Chondrocyte (in vitro differentiated cells): ENCODE measurements at places on chromosomes 3 and 15. TPM values are rescaled to one million over a fixed set of nuclear protein-coding genes. Genes with fewer than 3 reads are reported as not detected.

The GP5 gene
- total RNA-seq = 0.28 TPM in 1 of 3 replicates, not detected in the others

The CCR3 gene
- total RNA-seq = not detected in 3 replicates

- H3K27ac ChIP-seq = no peak overlapping the region
- no peaks in the 10 kb centered on the region for H3K36me3 ChIP-seq
- no peak overlapping the region for H3K4me3 ChIP-seq
- no peaks in the 10 kb centered on the region for H3K27me3 ChIP-seq
- peaks cover 7% of the 10 kb centered on the region for H3K4me1 ChIP-seq
Measured at GRCh38 chr3:81277853-81278252, 483.6 kb downstream of the GBE1 start.

The AADACL2 gene
- not detected in 3 replicates for total RNA-seq

DNA sequence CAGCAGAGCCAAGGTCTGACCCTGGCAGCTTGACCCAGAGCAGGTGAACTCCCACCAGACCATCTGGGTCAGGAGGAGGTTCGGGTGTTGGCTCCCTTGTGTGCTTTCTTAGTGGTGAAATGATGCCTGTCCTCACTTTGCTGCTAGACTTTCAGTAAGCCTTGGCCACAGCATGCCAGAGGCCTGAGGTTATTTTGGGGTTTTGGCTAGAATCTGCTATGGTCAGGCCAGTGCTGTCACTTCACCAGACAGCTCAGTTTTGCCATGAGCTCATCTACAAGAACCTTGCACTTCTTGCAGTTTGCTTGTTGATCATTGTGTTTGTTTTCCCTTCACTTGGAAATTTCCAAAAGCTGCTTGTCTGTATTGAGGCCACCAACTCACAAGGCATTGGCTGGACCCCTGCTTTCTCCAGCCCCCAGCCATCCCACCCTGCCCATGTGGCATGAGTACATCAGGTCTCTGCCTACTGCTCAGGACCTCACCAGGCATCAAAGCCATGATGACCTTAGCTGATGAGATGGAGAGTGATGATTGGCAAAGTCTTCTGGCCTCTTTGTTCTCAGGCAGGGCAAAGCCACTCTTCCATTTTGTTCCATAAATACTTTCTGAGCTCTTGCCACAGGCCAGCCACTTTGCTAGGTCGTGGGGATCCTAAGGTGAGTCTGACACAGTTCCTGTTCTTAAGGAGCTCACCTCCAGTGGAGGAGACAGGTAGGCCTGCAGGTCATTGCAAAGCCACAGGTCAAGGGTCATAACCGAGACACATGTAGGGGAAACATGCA lies 122.6 kb downstream of the ARNT2 start:
- peaks cover 66% of the 10 kb centered on the region for H3K4me1 ChIP-seq
- no peaks in the 10 kb centered on the region for H3K27me3 ChIP-seq

- peaks cover 2% of the 10 kb centered on the region for H3K36me3 ChIP-seq
- no peak for DNase-seq
- H3K4me1 ChIP-seq = peaks cover 87% of the 10 kb centered on the region
- no peaks in the 10 kb centered on the region for H3K27me3 ChIP-seq
- no peak overlapping the region for H3K4me3 ChIP-seq
Measured at GRCh38 chr15:32857732-32858131, 139.9 kb downstream of the GREM1 start.

DNA sequence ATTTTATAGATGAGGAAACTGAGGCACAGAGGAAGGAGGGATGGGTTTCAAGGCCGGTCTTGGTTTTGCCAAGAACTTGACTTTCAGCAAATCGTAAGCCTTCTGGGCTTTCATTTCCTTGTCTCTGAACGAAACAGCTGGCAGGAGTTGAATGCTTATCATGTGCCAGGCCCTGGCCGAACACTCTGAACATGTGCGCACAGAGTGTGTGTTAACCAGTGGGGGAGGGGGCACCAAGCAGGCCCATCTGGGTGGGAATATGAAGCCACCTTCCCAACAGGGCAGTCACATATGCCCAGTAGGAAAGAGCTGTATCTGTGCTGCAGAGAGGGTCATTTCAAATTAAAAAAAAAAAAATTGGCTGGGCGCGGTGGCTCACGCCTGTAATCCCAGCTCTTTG lies 29.3 kb downstream of the ZNF710 start:
- H3K4me3 ChIP-seq = no peak overlapping the region
- H3K27ac ChIP-seq = no peak overlapping the region
- no peaks in the 10 kb centered on the region for H3K36me3 ChIP-seq
- no peaks in the 10 kb centered on the region for H3K27me3 ChIP-seq
- H3K4me1 ChIP-seq = peaks cover 30% of the 10 kb centered on the region
- DNase-seq = peak; percentile 35

GRCh38 chr15:74336061-74337005 lies 31.1 kb downstream of the CYP11A1 start:
- peaks cover 2% of the 10 kb centered on the region for H3K36me3 ChIP-seq
- H3K4me1 ChIP-seq = peaks cover 3% of the 10 kb centered on the region
- no peak overlapping the region for H3K27ac ChIP-seq
- H3K27me3 ChIP-seq = peaks cover 2% of the 10 kb centered on the region
- DNase-seq = peak; percentile 67

The TPRA1 gene
- 32.5 to 40.3 TPM (median 37.2 TPM) in 3 replicates for total RNA-seq

- no peaks in the 10 kb centered on the region for H3K36me3 ChIP-seq
- peak overlapping the region; percentile 89 for H3K27ac ChIP-seq
- peak overlapping the region; percentile 19 for H3K4me3 ChIP-seq
- H3K4me1 ChIP-seq = peaks cover 64% of the 10 kb centered on the region
Measured at GRCh38 chr3:157081626-157082210, 78.2 kb downstream of the CCNL1 start.

DNA sequence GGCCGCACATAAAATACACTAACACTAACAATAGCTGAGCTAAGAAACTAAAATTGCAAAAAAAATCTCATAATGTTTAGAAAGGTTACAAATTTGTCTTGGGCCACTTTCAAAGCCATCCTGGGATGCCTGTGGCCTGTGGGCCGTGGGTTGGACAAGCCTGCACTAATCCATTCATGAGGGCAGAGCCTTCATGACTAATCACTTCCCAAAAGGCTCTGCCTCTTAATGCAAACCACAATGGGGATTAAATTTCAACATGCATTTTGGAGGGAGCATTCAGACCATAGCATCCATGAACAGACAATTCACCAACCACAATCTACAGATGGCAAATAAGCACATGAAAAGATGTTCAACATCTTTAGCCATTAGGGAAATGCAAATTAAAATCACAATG lies 128.2 kb downstream of the SUCLG2 start:
- no peak for DNase-seq
- H3K36me3 ChIP-seq = peaks cover 1% of the 10 kb centered on the region
- H3K27ac ChIP-seq = no peak overlapping the region
- H3K4me1 ChIP-seq = peaks cover 25% of the 10 kb centered on the region
- no peak overlapping the region for H3K4me3 ChIP-seq
- no peaks in the 10 kb centered on the region for H3K27me3 ChIP-seq

The INO80 gene
- total RNA-seq = 16.3 to 19.8 TPM (median 16.6 TPM) in 3 replicates

DNA sequence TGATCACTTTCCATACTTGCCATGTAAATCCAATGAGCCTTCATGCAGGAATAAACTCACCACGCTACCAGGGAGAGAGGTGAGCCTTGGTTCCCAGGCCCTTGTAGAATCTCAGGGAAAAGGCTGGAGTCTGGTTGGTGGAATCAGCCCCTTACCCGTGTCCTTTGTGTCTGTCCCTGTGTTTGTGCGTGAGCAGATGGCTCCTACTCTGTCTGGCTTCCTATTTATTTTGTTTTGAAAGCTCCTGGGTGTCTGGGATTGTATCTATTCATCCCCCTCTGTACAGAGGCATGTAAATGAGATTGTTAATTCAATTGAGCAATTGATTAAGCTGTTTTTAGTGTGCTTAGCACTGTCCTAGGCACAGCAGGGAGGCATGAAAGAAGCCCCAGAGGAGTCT lies 278.1 kb downstream of the THSD4 start:
- H3K36me3 ChIP-seq = peaks cover 4% of the 10 kb centered on the region
- no peak overlapping the region for H3K27ac ChIP-seq
- no peaks in the 10 kb centered on the region for H3K4me1 ChIP-seq
- no peak overlapping the region for H3K4me3 ChIP-seq

- H3K36me3 ChIP-seq = no peaks in the 10 kb centered on the region
- no peaks in the 10 kb centered on the region for H3K27me3 ChIP-seq
- H3K27ac ChIP-seq = no peak overlapping the region
- peak; percentile 95 for DNase-seq
- H3K4me1 ChIP-seq = no peaks in the 10 kb centered on the region
- H3K4me3 ChIP-seq = no peak overlapping the region
Measured at GRCh38 chr15:20659265-20659664, 117.7 kb upstream of the GOLGA6L6 start.

The PLSCR5 gene
- total RNA-seq = not detected in 3 replicates

GRCh38 chr3:45870099-45870498 lies 16.2 kb upstream of the CCR9 start:
- no peaks in the 10 kb centered on the region for H3K4me1 ChIP-seq
- H3K4me3 ChIP-seq = no peak overlapping the region
- no peaks in the 10 kb centered on the region for H3K36me3 ChIP-seq
- H3K27me3 ChIP-seq = peaks cover 46% of the 10 kb centered on the region
- DNase-seq = no peak
- no peak overlapping the region for H3K27ac ChIP-seq

DNA sequence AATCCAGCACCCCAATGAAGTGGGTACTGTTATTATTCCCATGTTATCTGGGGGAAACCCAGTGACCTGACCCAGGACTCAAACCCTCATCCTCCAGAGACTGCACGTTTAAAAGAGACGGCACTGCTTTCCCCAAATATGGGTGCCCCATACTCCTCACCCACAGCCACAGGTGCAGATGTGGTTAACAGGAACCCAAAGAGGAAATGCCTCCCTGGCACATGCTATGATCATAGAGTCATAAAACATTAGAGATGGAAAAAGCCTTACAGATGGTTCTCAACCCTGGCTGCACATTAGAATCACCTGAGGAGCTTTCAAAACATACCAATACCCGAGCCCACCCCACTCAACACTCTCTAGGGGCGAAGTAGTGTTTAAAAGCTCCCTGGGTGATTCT lies 111.5 kb downstream of the SEMA5B start:
- H3K27ac ChIP-seq = no peak overlapping the region
- H3K4me1 ChIP-seq = no peaks in the 10 kb centered on the region
- H3K27me3 ChIP-seq = peaks cover 11% of the 10 kb centered on the region

DNA sequence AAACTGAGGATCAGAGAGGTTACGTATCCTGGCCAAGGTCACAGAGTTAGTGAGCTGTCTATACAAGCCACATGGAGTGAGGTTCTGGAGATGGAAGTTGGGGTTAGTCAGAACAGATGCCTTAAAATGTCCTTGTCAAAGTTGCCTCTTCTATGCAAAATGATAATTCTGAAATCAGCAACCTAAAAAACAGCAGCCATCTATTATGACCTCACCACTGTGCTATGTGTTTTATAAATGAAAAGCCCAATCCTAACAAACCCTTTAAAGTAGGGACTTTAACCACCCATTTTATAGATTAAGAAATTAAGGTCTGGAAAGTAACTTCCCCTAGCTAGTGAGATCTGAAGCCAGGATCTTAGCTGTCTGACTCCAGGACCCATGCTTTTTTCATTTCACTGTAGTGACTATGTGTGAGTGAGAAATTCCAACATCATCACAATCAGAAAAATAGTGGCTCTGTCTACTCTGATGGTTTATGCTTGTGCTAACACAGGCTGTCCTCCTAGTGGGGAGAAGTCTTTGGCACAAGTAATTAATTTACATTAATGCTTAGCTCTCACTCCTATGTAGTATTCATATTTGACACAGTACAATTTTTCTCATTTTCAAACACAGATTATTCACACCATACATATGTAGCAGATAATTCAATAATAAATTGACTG lies 143.6 kb downstream of the ANO10 start:
- no peaks in the 10 kb centered on the region for H3K27me3 ChIP-seq
- no peak overlapping the region for H3K4me3 ChIP-seq
- no peak overlapping the region for H3K27ac ChIP-seq
- peaks cover 5% of the 10 kb centered on the region for H3K36me3 ChIP-seq
- no peak for DNase-seq
- no peaks in the 10 kb centered on the region for H3K4me1 ChIP-seq

- no peaks in the 10 kb centered on the region for H3K36me3 ChIP-seq
- no peak overlapping the region for H3K4me3 ChIP-seq
- H3K27me3 ChIP-seq = no peaks in the 10 kb centered on the region
- no peak for DNase-seq
- H3K4me1 ChIP-seq = peaks cover 24% of the 10 kb centered on the region
Measured at GRCh38 chr15:85019815-85020590, 38.3 kb downstream of the PDE8A start.

The DAPK2 gene
- total RNA-seq = 1.2 to 1.6 TPM (median 1.3 TPM) in 3 replicates

DNA sequence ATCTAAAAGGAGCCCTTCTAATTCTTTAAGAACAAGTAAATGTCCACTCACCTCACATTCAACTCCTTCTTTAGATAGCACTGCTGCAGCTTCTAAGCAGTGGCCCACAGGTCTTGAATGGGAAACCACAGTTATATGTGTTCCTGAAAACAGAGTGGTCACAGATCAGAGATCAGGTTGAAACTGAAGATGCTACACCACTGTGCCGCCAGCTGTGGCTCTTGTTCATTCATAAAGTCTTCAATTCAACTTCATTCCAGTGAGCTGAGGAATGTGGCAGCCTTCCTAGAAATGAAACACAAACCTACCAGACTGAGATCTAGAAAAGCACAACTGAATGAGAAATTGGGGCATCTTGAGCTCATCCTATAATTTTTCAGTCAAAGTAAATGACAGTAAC lies 4.0 kb downstream of the PDHB start:
- H3K36me3 ChIP-seq = peaks cover 37% of the 10 kb centered on the region
- no peaks in the 10 kb centered on the region for H3K27me3 ChIP-seq
- DNase-seq = no peak
- no peak overlapping the region for H3K27ac ChIP-seq

DNA sequence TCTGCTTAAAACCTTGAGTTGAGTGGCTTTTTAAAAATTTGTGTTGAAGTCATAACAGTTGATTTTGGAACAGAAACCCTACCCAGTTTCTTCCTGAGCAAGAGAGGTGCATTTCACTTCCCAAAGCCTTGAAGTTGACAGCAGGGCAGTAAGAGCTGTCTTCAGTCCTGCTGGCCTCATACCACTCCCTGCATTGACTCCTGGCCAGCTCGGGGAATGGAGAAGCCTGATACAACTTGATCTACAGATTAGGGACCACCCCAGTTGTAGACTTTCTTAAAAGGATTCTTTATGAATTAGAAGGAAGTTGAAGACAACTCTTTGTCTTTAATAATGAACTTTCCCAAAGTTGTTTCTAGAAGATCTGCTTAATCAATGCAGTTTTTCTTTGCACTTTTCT lies 90.6 kb upstream of the FLNB start:
- H3K27me3 ChIP-seq = no peaks in the 10 kb centered on the region
- H3K4me1 ChIP-seq = peaks cover 27% of the 10 kb centered on the region
- peak overlapping the region; percentile 23 for H3K27ac ChIP-seq
- no peak for DNase-seq

The LSAMP gene
- total RNA-seq = 1.1 to 1.8 TPM (median 1.4 TPM) in 3 replicates

The FBXL2 gene
- total RNA-seq = 22.2 to 25.2 TPM (median 24.4 TPM) in 3 replicates

- H3K27ac ChIP-seq = no peak overlapping the region
- peaks cover 25% of the 10 kb centered on the region for H3K27me3 ChIP-seq
- no peak overlapping the region for H3K4me3 ChIP-seq
- no peaks in the 10 kb centered on the region for H3K4me1 ChIP-seq
- H3K36me3 ChIP-seq = no peaks in the 10 kb centered on the region
Measured at GRCh38 chr3:155352900-155353490, 59.5 kb upstream of the STRIT1 start.

- H3K4me1 ChIP-seq = no peaks in the 10 kb centered on the region
- peaks cover 3% of the 10 kb centered on the region for H3K27me3 ChIP-seq
- no peak for DNase-seq
Measured at GRCh38 chr3:135448520-135448919, 517.0 kb upstream of the PPP2R3A start.

The IMPG2 gene
- total RNA-seq = 0.50 to 0.80 TPM (median 0.56 TPM) in 3 replicates
